ENCODE measurements at places on chromosomes 7 and 10. TPM values are rescaled to one million over a fixed set of nuclear protein-coding genes. Genes with fewer than 3 reads are reported as not detected.

CDH23 gene
- total RNA-seq, result 41.9 TPM

PLEKHA8 gene
- total RNA-seq, result 6.0 TPM

DRGX gene
- not detected for total RNA-seq

SH2D4B gene
- 0.13 TPM for total RNA-seq

MLLT10 gene
- total RNA-seq, result 52.2 TPM

FXYD4 gene
- total RNA-seq, result not detected

SOSTDC1 gene
- total RNA-seq, result not detected

CCDC3 gene
- 38.4 TPM for total RNA-seq

OR2A12 gene
- not detected for total RNA-seq

CYP26C1 gene
- total RNA-seq, result 0.16 TPM

NEUROD6 gene
- not detected for total RNA-seq

SEMA4G gene
- 0.72 TPM for total RNA-seq

SPDYE6 gene
- not detected for total RNA-seq

CALML3 gene
- not detected for total RNA-seq

TEX47 gene
- total RNA-seq, result not detected

CXCL12 gene
- 96.6 TPM for total RNA-seq

KLLN gene
- total RNA-seq, result 0.95 TPM

RNF133 gene
- total RNA-seq, result 3.1 TPM

DNAJC9 gene
- total RNA-seq, result 14.8 TPM

SFMBT2 gene
- total RNA-seq, result 6.2 TPM

SCART1 gene
- 5.2 TPM for total RNA-seq

TSPAN33 gene
- total RNA-seq, result 7.2 TPM

PRKAR2B gene
- total RNA-seq, result 411 TPM

RTKN2 gene
- not detected for total RNA-seq

TNS3 gene
- 70.9 TPM for total RNA-seq

CYP2C18 gene
- not detected for total RNA-seq

MMRN2 gene
- 29.3 TPM for total RNA-seq

STRIP2 gene
- total RNA-seq, result 0.50 TPM

AKR1C2 gene
- total RNA-seq, result 214 TPM

NEBL gene
- 17.4 TPM for total RNA-seq

ENTPD7 gene
- 5.2 TPM for total RNA-seq

CHCHD2 gene
- 287 TPM for total RNA-seq

RBP3 gene
- total RNA-seq, result not detected

OPN1SW gene
- not detected for total RNA-seq

ANKRD30A gene
- 0.65 TPM for total RNA-seq

SUN3 gene
- total RNA-seq, result not detected

TMEM273 gene
- total RNA-seq, result 22.1 TPM

CALY gene
- total RNA-seq, result not detected

All from omental fat pad (tissue), 4 donors.